Activated T-helper 17 cell treated with anti-CD3 and anti-CD28 coated beads, Interleukin-2, amount 50 U/mL, for 72 hours (primary cell): ENCODE measurements at places on chromosomes 16 and 17.

- ATAC-seq: no peak
Observed at GRCh38 chr16:75198135-75198600, 8.8 kb downstream of the CTRB2 start.

DNA sequence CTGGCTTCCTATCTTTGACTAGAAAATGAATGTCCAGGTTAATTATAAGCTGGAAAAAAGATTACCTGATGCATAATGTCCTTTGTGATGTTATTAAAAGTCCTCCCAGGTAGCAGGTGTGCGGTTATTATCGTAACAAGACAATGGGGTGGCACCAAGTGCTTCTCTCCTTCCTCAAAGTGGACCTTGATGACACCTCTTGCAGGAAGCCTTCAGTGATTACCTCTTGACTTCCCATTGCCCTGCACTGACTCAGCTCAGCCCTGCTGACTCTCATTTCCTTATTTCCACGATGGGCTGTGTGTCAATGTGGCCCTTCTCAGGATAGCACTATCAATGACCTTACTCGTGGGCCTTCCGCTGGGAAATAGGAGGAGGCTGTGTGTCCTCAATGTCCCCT lies 477.4 kb upstream of the CCL2 start:
- ATAC-seq: no peak

- peak; percentile 88 for ATAC-seq
Observed at GRCh38 chr16:87806641-87807546, 41.1 kb upstream of the KLHDC4 start.

DNA sequence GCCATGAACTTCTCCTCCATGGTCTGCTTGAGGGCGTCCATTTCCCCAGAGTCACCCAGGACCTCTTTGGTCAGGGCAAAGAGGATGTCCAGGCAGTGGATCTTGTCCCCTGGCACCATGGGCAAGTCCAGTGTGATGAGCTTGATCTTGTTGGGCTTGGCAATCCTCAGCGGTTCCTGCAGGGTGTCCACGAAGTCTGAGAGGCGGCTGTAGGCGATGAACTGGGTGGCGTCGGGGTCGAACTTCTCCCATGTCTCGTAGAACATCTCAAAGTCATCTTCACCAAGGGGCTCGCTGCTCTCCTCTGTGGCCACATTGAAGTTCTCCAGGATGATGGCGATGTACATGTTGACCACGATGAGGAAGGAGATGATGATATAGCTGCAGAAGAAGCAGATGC lies 9.0 kb upstream of the CD79B start:
- no peak for ATAC-seq

- no peak for ATAC-seq
Observed at GRCh38 chr17:1170739-1171138, 9.0 kb downstream of the ABR start.

- no peak for ATAC-seq
Observed at GRCh38 chr17:30368912-30369720, 9.6 kb upstream of the CPD start.

GRCh38 chr16:2420035-2420434 lies 9.2 kb upstream of the CCNF start:
- no peak for ATAC-seq

GRCh38 chr17:40535924-40536294 lies 29.4 kb downstream of the CCR7 start:
- no peak for ATAC-seq

DNA sequence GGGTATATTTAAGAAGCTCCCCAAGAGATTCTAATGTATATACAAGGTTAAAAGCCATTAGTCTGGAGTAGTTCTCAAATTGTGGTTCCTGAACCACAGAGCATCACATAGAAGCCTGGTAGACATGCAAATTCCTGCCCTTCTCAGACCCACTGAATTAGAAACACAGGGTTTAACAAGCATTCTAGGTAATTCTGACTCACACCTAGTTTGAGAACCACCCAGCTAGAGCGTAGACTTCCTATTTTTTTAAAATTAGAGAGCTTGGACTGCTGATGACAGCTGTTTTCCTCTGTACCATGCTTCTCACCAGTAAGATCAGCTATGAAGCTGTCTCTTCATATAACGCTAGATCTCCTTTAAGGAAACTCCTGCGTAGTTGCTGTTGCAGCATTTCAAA lies 50.6 kb downstream of the HS3ST3B1 start:
- ATAC-seq: peak; percentile 97

GRCh38 chr16:69031877-69032301 lies 73.6 kb upstream of the HAS3 start:
- no peak for ATAC-seq

DNA sequence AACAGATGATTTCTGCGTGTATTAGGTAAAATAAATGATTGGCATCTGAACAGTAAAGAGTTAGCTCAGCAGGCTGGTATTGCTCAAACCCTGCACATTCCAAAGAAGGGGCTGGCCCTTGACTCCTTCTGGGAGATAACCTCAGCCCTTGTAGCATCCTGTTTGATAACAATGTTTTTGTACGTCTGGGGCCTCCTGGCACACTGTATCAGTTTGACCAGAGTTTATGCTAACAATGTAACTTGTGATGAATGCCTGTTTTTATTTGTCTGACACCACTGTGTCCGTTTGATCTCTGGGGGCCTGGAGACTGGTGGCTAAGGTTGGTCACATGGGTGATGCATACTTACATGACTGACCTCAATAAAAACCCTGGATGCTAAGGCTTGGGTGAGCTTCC lies 43.8 kb upstream of the NDRG4 start:
- ATAC-seq: no peak

DNA sequence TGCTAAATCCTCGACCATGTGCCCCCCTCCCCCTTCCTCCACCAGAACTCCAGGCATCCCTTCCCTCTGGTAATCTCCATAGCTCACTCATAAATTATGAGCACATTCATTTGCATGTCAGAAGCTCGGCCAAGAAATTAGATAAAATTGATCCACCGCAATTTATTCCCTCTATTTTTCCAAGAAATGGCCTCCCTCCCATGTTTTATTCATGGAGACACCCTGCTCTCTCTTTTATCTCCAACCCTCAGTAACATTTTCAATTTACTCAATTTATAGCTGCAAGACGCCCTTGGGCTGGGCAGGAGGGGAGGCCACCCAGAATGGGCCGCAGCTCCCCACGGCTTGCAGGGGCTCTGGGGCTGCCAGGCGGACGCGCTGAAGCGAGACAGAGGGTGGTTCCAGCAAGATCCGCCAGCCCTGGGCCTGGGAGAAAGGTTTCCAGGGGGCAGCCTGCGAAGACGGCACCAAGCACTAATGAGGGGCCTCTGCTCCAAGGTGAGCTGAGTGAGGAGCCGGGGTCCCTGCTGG lies 54.7 kb upstream of the ZNF423 start:
- no peak for ATAC-seq

DNA sequence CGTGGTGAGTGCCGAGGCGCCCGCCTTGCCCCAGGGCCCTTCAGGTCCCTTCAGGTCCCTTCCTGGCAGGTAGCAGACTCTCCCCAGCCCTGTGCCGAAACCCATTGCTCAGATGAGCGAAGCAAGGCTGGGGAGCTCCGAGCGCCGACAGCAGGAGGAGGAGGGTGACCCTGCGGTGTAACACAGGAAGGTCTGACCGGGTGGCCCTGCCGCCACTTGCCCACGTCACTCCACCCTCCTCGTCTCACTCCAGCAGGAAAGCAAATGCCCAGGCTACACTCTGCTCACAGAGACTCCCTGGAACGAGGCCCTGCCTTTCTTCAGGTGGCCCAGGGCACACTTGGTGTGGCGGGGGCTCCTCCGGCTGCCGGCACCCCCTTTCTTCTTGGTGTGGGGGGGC lies 57.2 kb downstream of the ACTG1 start:
- ATAC-seq: no peak

GRCh38 chr17:6668727-6669425 lies 17.3 kb downstream of the C17orf100 start:
- ATAC-seq: no peak

GRCh38 chr17:50946223-50946890 lies 80.2 kb upstream of the TOB1 start:
- ATAC-seq: no peak

- no peak for ATAC-seq
Observed at GRCh38 chr16:86018071-86018470, 119.1 kb downstream of the IRF8 start.

- ATAC-seq: peak; percentile 95
Observed at GRCh38 chr17:70137451-70138230, 31.7 kb upstream of the KCNJ2 start.

- peak; percentile 2 for ATAC-seq
Observed at GRCh38 chr17:77957235-77957856, 1.2 kb upstream of the TNRC6C start.

DNA sequence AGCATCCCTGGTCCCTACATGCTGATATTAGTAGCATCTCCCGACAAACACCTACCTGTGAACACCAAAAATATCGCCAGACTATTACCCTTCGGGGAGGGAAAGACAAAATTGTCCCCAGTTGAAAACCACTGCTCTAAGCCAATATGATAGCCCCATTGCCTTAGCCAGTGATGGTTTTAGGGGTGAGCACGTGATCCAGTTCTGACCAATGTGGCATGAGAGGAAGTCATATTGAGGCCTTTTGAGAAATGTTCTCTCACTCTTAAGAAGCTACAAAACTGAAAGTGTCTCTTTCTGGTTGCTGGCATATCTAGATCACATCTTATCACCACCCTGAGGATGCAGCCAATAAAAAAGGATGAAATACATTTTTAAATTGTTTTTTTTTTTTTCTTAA lies 136.3 kb downstream of the GRIN2A start:
- ATAC-seq: no peak

- ATAC-seq: no peak
Observed at GRCh38 chr16:14071576-14072271, 605 bp downstream of the MRTFB start.

DNA sequence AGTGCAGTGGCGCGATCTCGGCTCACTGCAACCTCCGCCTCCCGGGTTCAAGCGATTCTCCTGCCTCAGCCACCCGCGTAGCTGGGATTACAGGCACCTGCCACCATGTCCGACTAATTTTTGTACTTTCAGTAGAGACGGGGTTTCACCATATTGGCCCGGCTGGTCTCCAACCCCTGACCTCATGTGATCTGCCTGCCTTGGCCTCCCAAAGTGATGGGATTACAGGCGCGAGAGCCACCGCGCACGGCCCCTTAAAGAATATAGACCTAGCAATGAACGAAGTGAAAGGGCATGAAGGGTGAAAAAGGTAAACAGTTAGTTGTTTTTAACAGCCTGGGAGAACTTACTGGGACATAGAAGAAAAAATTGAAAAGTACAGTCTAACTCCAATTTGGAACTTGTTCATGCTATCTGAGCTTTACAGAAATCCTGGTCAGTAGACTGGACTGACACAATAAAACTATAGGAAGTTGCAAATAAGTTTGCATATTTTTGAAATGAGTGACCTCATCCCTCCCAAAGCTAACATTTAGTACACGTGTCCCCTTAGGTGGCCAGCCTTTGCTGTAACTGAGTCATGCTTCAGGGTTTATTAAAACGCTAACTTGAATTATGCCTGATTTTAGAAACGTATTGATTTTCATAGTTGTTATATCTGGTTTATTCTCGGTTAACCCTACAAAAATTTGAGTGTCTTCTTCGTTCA lies 1.8 kb downstream of the COG1 start:
- ATAC-seq: no peak

- no peak for ATAC-seq
Observed at GRCh38 chr17:34403006-34403405, 40.0 kb upstream of the CCL1 start.

- ATAC-seq: no peak
Observed at GRCh38 chr17:57419940-57420550, 163.7 kb downstream of the MSI2 start.
